Fibroblast of mammary gland (primary cell): ENCODE measurements at places on chromosomes 7 and 10.

DNA sequence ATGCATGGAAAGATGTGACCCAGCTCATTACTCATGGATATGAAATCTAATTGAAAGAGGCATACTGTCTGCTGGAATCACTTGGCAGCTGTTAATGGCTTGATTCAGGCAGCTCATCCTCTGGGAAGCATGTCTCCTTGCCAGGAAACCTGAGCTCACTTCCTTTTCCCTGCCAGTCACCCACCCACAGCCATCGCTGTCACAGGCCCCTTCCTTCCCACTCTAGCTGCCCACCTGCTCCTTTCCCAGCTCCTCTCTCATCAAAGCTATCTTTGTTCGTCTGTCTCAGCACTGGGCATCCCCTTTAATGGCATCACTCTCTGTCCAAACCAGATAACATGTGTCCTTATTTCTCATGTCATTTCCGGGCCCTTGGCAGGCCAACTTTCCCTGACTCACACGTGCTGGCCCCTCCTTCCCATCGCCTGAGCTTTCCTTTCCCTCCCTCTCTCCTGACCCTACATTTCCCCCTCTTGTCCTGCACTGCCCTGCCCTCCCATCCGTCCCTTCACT is 721.9 kb downstream of the TNS3 start:
- peak; percentile 94 for DNase-seq

- DNase-seq, result no peak
These were observed 55.0 kb upstream of the PRR15 start for GRCh38 chr7:29508608-29509007.

DNA sequence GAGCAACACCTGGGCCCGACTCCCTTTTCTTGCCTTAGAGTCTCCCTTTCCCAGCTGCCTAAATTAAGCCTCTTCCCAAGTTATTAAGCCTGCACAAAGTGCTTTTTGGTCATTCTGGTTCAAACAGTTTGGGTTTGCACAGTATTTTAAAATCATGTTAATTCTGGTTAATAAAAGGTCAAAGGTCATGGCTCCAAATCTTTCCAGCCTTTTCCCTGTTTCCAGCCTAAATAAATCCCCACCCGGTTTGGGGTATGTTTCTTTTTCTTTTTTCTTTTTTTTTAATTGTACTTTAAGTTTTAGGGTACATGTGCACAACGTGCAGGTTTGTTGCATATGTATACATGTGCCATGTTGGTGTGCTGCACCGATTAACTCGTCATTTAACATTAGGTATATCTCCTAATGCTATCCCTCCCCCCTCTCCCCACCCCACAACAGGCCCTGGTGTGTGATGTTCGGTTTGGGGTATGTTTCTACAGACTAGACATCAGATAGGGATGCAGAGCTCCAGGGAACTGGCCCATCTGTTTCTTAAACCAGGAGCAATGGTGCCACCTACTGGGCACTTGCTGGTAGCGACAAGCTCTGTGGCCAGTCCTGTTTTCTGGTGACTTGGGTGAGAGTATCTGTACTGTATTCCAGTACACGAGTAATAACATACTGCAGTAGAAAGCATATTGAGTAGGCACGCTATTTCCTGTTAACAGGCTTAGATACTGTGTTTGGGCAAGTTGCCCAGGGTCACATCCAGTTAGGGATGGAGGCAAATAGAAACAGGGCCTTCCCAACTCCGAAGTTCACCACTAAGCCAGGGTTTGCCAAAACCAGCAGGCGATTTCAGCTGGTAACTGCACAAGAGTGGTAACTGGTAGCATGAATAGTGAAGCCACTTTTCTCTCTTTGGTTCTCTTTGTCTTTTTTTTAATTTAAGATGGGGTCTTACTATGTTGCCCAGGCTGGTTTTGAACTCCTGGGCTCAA is 60.6 kb upstream of the TRIM8 start:
- peak; percentile 91 for DNase-seq

DNA sequence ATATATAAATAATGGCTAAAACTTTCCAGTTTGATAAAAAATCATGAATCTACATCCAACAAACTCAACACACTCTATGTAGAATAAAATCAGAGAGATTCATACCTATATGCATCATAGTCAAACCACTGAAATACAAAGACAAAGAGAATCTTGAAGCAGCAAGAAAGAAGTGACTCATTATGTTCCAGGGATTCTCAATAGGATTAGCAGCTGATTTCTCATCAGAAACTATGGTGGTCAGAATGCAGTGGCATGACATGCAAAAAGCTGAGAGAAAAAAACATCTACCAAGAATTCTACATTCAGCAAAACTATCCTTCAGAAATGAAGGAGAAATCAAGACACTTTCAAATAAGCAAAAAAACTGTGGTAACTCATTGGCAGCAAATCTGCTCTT is 187.4 kb downstream of the RNLS start:
- peak; percentile 47 for DNase-seq

- DNase-seq, result no peak
These were observed 542.4 kb downstream of the ACTR3B start for GRCh38 chr7:153301936-153302335.

- no peak for DNase-seq
These were observed 407 bp upstream of the MKRN1 start for GRCh38 chr7:140479739-140480084.

DNA sequence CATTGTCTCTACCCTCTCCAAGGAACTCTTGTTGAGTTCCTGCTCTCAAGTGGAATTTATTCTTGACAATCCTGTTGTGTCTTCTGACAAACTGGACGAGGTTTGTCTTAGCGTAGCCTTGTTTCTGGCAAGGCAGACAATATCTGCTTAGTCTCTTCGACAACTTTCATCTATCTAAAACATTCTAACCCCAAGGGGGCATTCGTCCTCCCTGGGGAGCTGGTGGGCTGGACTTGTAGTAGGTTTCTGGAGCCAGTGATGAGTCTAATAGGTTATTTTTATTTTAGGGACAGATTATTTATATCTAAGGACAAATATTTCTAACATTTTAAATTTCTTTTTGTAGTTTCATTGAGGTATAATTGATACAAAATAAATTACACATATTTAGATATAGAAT is 7.3 kb upstream of the C10orf120 start:
- DNase-seq, result no peak
